AML-193 (cell line): ENCODE measurements at places on chromosomes 5 and 9.

GRCh38 chr9:98867429-98868168 lies 60.1 kb downstream of the GALNT12 start:
- DNase-seq, result peak; percentile 89

DNA sequence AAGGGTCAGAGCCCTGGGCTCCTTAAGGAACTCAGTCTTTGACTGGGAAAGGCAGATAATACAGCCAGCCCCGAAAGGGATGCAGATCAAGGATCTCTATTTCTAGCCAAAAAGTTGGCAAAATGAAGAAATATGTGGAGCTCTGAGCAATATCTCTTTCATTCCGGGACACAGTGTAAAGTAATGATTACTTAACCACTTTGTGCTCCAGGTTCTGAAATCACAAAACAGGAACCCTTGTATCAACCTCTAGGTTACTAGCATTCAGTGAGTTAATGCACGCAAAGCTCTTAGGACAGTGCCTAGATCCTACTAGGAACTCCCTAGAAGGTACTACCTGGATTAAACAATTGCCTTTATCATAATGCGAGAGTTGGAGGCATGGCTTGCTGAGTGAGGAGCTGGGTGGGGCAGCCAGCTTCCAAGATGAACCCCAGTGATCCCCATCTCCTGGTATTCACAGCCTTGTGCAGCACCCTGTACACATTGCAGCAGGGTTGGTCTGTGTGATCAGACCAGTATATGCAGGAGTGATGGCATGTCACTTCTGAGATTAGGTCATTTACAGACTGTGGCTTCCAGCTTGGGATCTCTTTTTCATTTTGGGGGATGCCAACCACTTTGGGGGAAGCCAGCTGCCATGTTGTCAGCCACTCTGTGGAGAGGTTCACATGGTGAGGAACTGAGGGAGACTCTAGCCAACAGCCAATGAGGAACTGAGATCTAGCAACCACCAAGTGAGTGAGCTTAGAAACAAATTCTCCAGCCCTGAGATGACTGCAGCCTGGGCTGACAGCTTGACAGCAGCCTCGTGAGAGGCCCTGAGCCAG lies 103.1 kb upstream of the SLC44A1 start:
- DNase-seq, result no peak

- DNase-seq, result no peak
Measured at GRCh38 chr9:127153501-127153900, 31.1 kb upstream of the ANGPTL2 start.

- no peak for DNase-seq
Measured at GRCh38 chr5:10620346-10620745, 56.5 kb downstream of the ANKRD33B start.

DNA sequence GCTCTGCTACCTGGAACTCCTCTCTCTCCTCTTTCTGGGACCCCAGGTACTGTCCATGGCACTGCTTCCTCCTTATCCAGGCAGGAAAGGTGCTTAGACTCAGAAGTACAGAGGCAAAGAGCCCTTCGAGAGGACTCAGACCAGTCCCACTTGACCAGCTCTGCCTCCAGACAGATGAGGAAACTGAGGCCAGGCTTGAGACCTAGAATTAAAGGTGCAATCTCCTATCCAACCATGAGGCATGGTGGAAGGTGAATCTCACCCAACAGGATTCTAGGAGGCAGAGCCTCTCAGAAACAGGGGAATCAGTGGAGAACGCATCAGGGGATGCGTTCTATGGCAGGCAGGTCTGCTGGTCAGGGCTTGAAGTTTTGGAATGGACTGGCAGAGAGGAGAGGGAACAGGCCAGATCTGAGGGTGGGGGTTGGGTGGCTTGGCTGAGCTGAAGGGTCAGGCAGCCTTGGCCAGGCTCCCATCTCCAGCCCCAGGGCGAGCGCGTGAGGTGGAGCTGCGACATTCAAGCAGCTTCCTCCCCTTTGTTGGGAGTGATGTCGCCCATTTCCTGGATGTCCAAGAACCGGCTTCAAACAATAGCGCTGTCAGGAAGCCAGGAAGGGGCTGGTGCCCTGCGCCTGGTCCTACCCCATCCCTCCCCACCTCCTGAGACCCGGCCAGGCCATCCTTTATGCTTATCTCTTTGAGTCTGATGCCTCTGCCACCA lies 26.2 kb downstream of the NDUFA8 start:
- DNase-seq, result no peak

- no peak for DNase-seq
Measured at GRCh38 chr9:134181648-134182034, 17.3 kb upstream of the RNU6ATAC start.

DNA sequence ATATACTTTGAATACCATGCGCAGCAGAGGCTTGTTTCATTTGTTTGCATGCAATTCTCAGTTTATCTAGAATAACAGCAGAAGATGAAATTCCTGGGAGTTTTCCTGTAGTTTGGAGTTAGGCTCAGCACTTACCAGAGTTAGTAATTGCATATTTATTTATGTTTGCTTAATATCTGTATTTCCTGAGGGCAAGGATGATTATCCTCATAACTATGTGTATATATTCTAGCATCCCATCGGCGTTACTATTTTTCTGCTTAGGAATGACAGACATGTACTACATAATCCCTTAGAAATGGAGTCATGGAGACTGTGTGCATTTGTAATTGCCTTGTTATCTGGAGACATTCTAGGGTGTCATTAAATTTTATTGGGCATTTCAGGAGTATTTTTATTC lies 1184.8 kb downstream of the DTWD2 start:
- no peak for DNase-seq

GRCh38 chr5:44388321-44389089 lies 715 bp downstream of the FGF10 start:
- DNase-seq, result no peak

GRCh38 chr5:144088206-144089064 lies 82.0 kb downstream of the YIPF5 start:
- no peak for DNase-seq

DNA sequence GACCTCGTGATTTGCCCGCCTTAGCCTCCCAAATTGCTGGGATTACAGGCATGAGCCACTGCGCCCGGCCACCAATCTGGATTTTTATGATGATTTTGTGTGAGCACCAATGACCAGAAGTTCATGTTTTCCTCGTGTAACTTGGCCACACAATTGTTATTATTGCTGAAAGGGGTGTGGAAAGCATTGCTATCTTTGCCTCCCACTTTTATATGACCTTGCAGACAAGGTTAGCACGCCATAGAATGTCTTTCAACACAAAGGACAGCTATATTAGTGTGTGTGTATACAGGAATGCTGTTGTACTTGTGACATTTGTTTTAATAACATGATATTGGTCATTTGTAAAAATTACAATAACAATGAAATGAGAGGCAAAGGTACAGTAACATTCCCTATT lies 155.0 kb upstream of the ERCC6L2 start:
- no peak for DNase-seq

DNA sequence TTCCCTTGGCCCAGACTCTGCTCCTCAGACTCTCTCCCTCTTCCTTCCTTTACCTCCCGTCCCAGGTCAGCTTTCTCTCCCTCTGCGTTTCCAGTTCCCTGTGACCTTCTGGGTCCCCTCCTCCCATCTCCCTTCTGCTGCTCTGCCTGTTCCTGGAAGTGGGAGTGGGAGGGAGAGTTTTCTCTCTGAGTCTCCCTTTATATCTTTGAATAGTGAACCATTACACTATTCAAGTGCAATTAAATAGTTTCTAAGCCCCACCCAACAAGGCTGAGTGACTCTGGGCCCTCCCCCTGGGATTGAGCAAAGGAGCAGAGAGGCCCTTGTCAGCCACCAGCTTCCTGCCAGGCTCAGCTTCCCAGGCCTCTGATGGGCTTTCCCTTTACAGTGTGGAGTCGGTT lies 34.8 kb downstream of the THBS4 start:
- DNase-seq, result peak; percentile 61

DNA sequence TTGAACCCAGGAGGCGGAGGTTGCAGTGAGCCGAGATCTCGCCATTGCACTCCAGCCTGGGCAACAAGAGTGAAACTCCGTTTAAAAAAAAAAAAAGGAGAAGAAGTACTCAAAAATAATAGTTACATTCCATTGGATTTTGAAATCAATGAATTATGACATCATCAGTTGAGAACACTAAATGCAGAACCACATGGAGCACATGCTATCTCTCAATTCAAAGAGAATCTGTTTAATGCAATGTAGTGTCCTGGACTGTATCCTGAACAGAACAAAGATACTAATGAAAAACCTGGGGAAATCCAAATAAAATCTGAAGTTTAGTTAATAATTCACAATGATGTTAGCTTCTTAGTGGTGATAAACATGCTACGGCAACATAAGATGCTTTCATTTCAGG lies 20.3 kb downstream of the CDC14B start:
- no peak for DNase-seq

- peak; percentile 37 for DNase-seq
Measured at GRCh38 chr9:21413624-21414023, 4.7 kb downstream of the IFNA8 start.

- DNase-seq, result no peak
Measured at GRCh38 chr9:17854487-17854886, 275.6 kb downstream of the SH3GL2 start.
